Right lung (tissue), 10 donors: ENCODE measurements at places on chromosomes 16 and 17. TPM values are rescaled to one million over a fixed set of nuclear protein-coding genes. Genes with fewer than 3 reads are reported as not detected.

DNA sequence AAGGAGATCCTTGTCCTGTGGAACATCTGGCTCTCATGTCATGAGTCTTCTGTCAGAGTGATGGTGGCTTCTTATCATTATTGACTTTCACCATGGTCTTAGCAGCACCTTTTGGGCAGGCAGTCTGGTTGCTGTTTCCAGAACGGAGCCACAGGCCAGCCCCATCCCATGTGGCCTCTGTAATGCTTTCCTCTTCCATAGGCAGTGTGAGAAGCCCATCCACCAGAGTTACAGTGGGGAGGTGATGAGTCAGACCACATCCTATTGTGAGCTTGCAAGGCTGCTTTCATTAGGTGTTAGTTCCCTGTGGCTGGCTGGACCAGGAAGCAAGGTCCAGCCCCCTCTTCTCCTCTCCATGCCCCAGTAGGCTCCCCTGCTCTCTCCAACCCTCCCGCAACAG lies 30.8 kb upstream of the SPACA3 start:
- DNase-seq = no peak

MYCBPAP gene
- 7.4 TPM for polyA plus RNA-seq

GRCh38 chr17:67171560-67171959 lies 73.4 kb downstream of the HELZ start:
- no peak for DNase-seq

SEPTIN1 gene
- polyA plus RNA-seq = 2.7 TPM

DNA sequence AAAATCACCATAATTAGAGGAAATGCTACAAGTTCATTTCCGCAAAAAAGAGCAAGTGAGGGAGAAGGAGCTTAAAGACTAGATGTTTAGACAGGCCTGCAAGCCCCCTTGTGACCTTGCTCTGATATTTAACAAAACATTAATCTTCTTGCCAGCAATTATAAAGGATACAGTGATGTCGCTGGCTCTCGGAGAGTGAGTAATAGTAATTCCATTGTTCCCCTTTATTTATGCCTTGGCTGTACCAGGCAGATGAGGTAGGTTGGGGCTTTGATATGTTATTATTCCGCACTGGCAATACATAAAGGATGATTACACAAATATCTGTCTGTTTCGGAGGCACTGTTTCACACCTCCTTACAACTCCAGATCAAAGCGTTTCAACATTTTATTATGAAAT lies 204.8 kb upstream of the SALL1 start:
- DNase-seq = no peak

GRCh38 chr16:26569793-26570192 lies 496.9 kb upstream of the C16orf82 start:
- no peak for DNase-seq

CSH2 gene
- not detected for polyA plus RNA-seq

DNA sequence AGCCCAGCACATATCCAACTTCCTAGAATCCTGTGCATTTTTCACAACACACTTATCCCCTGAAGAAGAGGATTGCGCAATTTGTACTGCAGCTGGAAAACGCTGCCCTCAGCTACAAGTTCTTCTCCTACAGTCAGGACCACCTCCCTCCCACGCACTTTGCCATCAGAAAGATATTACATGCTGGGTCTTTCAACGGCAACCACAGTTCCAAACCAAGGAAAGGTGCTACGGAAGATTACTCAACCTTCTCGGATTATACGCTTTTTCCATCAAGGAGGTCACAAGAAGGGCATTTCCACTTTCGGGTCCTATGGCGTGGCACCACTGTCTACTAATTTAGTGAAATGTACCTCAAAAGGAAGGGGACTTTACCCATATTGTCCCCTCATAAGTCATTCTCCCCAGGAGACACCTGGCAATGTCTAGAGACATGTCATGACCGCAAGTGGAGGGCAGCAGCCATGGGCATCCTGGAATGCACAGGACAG lies 35.2 kb downstream of the USP7 start:
- peak; percentile 55 for DNase-seq

HS3ST3B1 gene
- polyA plus RNA-seq = 1.5 TPM

DNA sequence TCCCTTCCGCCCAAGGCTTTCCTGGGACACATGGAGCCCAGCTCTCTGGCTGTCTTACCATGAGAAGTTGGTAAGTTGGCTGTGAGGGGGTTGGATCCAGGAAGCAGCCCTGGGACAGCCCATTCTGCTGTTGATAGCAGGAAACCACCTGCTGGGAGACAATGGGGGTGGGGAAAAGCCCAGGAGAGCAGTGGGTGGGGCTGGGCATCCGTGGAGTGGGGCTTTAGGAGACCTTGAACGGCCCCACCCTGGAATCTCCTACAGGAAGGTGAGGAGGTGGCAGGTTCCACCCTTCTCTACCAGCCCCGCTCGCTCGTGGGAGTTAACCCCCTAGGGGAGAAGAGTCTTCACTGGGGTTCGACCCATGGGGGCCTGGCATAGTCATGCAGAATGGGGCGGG lies 5.8 kb downstream of the TMEM92 start:
- DNase-seq = no peak

- no peak for DNase-seq
Measured at GRCh38 chr16:30738984-30739951, 9.0 kb upstream of the PHKG2 start.

KIF18B gene
- 10.8 TPM for polyA plus RNA-seq

DNA sequence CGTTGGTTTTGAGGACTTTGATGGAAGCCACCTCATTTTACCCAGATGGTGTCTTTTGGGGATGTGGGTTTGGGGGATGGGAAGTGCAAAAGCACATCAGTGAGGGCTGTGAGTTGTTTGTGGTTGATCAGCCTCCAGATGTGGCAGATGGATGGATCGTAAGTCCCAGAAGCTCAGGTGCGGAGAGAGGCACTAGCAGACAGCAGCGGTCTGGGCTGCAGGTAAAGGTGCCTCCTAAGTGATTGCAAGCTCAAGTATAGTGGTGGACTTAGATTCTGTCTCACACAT lies 18.0 kb downstream of the HS3ST3B1 start:
- no peak for DNase-seq

CHD9NB gene
- polyA plus RNA-seq = 7.0 TPM

DNA sequence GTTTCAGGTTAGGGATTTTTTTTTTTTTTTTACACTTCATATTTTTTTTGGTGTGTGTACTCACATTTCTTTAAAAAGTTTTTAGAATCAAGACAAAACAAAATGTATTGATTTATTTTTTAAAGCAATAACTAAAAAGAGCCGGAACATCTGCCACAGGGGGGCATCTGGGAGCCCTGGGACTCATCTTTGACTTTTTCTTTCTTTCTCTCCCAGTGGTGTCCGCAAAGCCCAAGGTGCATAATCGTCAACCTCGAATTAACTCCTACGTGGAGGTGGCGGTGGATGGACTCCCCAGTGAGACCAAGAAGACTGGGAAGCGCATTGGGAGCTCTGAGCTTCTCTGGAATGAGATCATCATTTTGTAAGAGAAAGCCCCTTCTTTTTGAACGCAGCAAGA lies 36.3 kb downstream of the WWP2 start:
- no peak for DNase-seq

- DNase-seq = no peak
Measured at GRCh38 chr17:68021963-68022362, 13.6 kb upstream of the KPNA2 start.

CACNG3 gene
- polyA plus RNA-seq = not detected
